ENCODE measurements at places on chromosomes 5 and 9. TPM values are rescaled to one million over a fixed set of nuclear protein-coding genes. Genes with fewer than 3 reads are reported as not detected.

Gene IL5
- total RNA-seq: not detected

Gene NOXA1
- total RNA-seq: 8.5 TPM

Gene FOXB2
- not detected for total RNA-seq

Gene REEP2
- 6.1 TPM for total RNA-seq

Gene PLAC8L1
- total RNA-seq: 0.70 TPM

Gene ECPAS
- 97.6 TPM for total RNA-seq

Gene TSPAN17
- total RNA-seq: 17.0 TPM

Gene RNF183
- not detected for total RNA-seq

Gene PAEP
- not detected for total RNA-seq

Gene FRRS1L
- 31.5 TPM for total RNA-seq

Gene PCDHGC3
- total RNA-seq: 19.6 TPM

Gene PTGR1
- total RNA-seq: 31.5 TPM

Gene SPATA31A3
- total RNA-seq: not detected

Gene RNF14
- total RNA-seq: 41.6 TPM

Gene TAF11L5
- not detected for total RNA-seq

Gene THG1L
- total RNA-seq: 14.3 TPM

Gene CTSV
- total RNA-seq: 1.5 TPM

Gene SLC34A3
- not detected for total RNA-seq

Gene CLIC3
- 0.71 TPM for total RNA-seq

Gene LRRTM2
- 0.24 TPM for total RNA-seq

Gene ZBTB26
- total RNA-seq: 10.7 TPM

Gene PRRC2B
- total RNA-seq: 135 TPM

Gene LECT2
- total RNA-seq: not detected

Gene TXNDC8
- not detected for total RNA-seq

Gene LRRC14B
- not detected for total RNA-seq

Gene FOXI1
- not detected for total RNA-seq

Gene CDHR2
- total RNA-seq: not detected

Gene GLIPR2
- 30.9 TPM for total RNA-seq

Gene ALDOB
- total RNA-seq: 2.4 TPM

Gene STKLD1
- 0.48 TPM for total RNA-seq

Gene SLC36A1
- total RNA-seq: 3.8 TPM

Gene C1QTNF3
- 5.6 TPM for total RNA-seq
